Stimulated activated CD4-positive, alpha-beta T cell treated with anti-CD3 and anti-CD28 coated beads, Interleukin-1b, Interleukin-23, amount 100 ng/mL, for 1 hour (primary cell): ENCODE measurements at places on chromosomes 12 and 14.

- DNase-seq, result no peak
Observed at GRCh38 chr12:54240971-54241588, 38.8 kb downstream of the CBX5 start.

- DNase-seq, result no peak
Observed at GRCh38 chr12:50087995-50088394, 2.9 kb downstream of the SMARCD1 start.

- DNase-seq, result no peak
Observed at GRCh38 chr12:101578417-101578816, 16.4 kb upstream of the MYBPC1 start.

DNA sequence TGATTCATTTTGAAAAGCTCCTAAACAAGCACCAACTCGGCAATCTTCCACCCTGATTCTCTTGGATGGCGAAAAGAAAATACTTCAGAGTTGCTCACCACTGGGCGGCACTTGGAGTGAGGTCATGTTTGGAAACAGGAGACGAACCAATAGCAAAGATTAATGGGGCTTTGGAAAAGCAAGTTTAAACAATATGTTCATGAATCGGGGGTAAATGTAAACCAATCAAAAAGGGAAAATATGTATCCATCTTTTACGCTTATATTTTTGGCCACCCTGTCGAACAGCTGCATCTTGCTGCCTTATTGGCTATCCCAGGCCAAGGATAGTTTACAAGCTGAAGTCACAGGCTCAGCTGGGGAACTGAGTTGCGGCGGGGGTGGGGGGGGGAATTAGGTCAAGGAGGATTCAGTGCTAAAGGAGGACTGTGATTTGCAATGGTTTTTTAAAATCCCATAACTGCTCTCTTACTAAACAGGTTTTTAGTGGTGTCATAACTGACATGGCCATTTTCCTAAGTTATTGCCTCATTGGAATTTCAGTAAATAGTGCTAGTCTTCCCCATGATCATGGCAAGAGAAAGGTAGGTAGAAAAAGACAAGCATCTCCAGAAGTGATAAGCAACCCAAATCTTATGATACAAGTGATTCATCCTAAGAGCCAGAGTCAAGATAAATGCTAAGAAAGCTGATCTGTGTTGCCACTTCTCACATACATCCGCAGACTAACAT, 210.6 kb downstream of the PHLDA1 start:
- no peak for DNase-seq

DNA sequence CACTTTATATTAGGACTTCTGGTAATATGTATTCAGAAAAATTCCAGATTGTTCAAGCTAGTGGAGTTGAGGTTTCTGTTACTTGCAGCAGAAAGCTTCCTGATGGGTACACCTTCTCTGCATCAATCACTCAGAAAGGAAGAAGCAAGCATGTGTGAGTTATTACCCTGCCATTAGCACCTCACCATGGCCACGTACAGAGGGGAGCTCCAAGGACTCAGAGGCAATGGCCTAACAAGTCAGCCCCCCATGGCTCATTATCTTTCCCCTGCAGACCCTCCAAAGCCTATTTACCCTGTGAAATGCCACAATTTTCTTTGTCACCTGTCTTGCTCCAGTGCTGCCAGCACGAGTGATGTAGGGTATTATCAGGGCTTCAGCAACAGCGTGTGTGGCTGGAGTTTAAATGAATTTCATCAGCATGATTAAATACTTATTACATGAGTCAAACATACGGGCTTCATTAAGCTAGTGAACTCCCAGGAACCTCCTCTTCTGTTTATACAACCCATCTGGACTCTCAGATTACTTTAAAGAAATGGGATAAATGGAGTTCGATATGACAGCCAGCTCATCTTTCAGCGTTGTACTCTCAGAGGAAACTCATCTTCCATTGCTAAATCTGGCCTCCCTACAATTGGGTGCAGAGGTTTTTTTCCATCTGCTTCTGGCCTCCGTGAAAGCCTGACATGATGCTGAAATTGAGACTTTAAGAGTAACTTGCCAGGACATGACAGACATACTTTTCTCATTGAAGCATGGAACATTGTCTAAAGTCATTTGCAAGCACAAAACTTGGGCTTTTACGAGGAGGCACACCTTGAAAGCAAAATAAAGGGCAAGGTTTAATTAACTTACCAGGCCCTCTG, 135.9 kb downstream of the TMEM30B start:
- no peak for DNase-seq

- DNase-seq, result no peak
Observed at GRCh38 chr12:113082486-113083148, 26.1 kb downstream of the DTX1 start.

GRCh38 chr12:123119808-123120207, 31.1 kb downstream of the PITPNM2 start:
- no peak for DNase-seq

DNA sequence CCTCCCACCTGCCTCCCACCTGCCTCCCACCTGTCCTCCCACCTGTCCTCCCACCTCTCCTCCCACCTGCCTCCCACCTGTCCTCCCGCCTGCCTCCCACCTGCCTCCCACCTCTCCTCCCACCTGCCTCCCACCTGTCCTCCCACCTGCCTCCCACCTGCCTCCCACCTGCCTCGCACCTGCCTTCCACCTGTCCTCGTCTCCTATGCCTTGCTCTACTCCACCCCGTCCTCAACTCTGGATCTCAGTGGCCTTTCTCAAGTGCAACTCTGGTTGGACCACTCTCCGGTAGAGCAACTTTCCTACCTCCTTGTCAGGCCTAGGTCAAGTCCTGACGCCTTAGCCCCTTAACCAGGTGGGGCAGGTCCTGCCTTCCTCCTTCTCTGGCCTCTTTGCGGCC, 29.3 kb upstream of the PEX5 start:
- no peak for DNase-seq

- DNase-seq, result no peak
Observed at GRCh38 chr14:52485350-52485960, 66.8 kb downstream of the TXNDC16 start.

GRCh38 chr12:130669205-130669557, 46.9 kb downstream of the RIMBP2 start:
- DNase-seq, result no peak

DNA sequence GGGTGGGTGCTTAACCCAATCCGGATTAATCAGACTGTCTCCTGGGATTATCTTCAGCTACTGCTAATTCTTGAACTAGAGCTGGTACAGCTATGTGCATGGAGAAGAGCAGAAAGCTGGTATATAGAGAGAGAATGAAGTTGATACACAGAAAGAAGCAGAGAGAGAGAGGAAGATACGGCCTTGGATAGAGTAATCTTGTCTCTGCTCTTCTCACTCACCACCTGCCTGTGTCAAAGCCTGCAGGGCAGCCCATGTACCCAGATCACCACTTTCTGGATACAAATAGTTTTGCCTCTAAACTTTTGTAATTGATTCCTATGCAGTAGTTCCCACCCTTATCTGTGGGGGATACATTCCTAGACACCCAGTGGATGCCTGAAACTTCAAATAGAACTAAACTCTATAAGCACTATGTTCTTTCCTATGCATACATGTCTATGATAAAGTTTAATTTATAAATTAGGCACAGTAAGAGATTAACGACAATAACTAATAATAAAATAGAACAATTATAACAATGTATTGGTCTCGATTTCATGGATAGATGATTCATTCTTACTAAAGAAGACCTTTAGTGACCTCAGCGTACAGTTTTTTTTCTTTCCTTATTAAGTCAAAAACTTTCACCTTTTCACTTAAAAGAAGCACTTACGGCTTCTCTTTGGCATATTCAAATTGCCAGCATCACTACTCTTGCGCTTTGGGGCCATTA, 45.5 kb downstream of the YEATS4 start:
- DNase-seq, result no peak

DNA sequence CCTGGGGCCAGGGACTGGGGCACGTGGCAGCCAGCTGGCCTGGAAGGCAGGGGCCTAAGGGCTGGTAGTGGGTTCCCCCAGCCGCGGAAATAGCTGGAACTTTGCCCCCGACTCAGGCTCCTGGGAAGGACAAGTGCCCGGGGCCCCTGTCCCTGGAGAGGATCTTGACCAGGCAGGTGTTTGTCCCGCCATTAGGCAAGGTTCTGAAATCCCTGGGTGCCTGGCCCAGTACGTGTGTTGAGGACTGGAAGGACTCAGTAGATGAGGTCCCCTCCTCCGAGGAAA, 94.2 kb downstream of the B4GALNT3 start:
- DNase-seq, result no peak

GRCh38 chr14:61140872-61141271, 140.3 kb downstream of the TMEM30B start:
- DNase-seq, result no peak

DNA sequence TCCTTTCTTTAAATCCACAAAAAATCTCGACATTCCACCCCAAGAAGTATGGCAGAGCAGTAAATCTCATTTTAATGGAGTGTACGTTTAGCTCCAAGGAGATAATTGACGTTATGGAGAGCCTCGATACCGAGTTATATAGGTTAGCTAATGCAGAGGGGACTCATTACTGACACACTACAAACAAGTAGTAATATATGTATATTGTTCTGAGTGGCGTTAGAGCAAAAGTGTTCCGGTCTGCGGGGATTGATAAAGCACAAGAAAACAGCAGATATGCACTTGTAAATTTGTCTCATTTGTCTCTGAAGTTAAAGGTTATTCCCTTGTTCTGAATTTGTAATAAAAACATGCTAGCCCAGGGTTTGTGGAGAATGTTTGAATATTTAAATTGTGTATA, 84.1 kb downstream of the BCL11B start:
- no peak for DNase-seq

DNA sequence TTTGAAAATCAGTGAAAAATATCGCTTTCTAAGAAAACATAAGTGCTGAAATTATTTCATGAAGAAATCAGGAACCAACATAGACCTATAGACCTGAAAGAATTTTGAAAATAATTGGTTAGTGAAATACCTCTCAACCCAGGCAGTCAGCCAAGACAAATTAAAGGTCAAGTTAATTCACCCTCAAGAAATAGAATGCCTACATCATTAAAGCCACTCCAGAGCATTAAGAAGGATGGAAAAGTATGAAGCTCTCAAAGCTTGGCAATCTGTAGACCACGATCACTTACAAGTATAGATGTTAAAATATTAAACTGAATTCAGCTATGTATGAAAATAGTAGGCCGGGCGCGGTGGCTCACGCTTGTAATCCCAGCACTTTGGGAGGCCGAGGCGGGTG, 48.3 kb downstream of the SFSWAP start:
- no peak for DNase-seq

GRCh38 chr14:100104523-100105300, 39.5 kb downstream of the EVL start:
- DNase-seq, result no peak

DNA sequence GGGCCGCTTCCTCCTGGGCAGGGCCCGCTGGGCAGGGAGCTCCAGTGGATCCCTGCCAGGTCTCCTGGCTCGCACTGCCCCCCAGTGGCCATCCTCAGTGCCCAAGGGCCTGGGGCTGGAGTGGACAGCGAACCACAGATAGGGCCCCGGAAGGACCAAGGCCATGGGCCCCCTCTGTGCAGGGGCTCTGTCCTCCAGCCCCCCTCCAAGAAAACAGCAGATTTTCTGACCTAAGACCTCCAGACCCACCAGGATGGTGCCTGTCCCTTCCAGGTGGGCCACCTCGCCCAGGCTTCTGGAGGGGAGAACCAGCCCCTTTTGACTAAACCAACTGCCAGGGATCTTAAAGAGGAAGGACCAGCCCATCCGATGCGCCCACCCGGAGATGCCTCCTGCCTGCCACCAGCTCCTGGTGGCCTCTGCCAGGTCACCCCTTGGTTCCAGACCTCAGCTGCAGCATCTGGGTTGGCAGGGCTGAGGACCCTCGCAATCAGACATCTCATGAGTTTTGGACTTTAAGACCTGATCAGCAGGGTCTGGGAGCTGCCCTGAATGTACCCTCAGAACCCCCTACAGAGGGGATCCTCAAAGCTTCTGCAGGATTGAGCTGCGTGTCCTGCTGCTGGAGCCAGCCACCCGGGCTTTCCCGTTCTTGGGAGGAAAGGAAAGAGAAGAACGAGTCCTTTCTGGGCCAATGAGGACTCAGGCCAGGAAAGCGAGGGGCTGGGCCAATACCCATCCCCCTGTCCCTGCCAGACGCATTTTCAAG, 325.8 kb upstream of the DIO3 start:
- no peak for DNase-seq

- no peak for DNase-seq
Observed at GRCh38 chr14:104599446-104599845, 5.1 kb downstream of the TMEM179 start.

GRCh38 chr14:59520224-59520623, 35.9 kb downstream of the JKAMP start:
- DNase-seq, result no peak

DNA sequence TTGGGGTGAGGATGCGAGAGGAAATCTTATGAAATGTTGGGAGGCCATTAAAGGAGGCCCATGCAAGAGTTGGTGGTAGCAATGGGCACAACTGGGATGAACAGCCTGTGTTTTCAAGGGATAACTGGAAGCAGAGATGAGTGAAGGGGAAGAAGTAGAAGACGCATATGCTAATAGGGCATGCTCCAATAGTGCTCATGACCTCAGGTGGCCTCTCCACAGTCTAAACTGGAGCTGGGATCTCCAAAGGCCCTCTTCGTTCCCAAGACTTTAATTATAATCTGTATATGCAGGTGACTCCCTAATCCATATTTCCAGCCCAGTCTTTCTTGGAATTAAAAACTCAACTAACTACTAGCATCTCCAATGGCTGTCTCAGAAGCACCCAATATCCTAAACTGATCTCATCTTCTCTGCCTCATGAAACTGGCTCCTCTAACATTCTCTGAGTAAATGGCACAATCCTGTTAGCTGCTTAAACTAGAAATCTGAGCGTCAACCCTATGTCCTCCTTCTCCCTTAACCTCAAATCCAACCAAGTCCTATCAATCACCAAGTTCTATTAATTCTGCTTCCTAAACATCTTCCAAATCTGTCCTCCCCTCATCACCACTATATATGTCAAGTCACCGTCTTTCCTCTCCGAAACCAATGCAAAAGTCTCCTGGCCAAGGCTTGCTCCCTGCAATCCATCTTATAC, 2.8 kb upstream of the AJUBA start:
- DNase-seq, result no peak

DNA sequence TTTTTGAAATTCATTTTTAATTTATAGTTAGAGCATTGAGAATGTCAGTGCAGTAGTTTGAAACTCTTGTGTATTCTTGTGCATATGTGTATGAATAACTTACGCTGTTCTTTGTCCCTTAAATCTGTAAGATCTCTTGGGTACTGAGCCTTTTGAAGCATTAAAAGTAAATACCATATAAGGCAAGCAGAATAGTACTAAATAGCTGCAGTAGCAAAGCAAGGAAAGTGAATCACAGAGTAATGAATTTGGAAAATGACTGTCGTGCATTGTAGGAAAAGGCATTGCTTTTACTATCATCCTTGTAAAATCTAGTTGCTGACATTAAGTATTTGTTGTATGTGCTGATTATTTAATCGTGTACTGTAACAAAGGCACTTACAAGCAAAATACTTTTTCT, 12.1 kb downstream of the CNOT2 start:
- no peak for DNase-seq
